ENCODE measurements at places on chromosomes 6 and 20. TPM values are rescaled to one million over a fixed set of nuclear protein-coding genes. Genes with fewer than 3 reads are reported as not detected.

ZBTB46 gene
- total RNA-seq: 1.7 TPM

- no peak for ATAC-seq
Measured at GRCh38 chr20:21272279-21272678, 30.9 kb upstream of the XRN2 start.

GRCh38 chr6:149474108-149474935 lies 10.5 kb downstream of the ZC3H12D start:
- ATAC-seq: peak; percentile 4

DNA sequence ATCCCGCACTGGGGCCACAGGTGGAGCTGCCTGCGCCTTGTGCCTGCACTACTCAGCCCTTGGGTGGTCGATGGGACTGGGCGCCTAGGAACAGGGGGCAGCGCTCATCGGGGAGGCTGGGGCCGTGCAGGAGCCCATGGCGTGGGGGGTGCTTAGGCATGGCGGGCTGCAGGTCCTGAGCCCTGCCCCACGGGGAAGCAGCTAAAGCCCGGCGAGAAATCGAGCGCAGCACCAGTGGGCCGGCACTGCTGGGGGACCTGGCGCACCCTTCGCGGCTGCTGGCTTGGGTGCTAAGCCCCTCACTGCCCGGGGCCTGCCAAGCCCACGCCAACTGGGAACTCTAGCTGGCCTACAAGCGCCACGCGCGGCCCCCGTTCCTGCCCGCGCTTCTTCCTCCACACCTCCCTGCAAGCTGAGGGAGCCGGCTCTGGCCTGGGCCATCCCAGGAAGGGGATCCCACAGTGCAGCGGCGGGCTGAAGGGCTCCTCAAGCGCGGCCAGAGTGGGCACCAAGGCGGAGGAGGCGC lies 5.8 kb downstream of the HIVEP1 start:
- ATAC-seq: no peak

DNA sequence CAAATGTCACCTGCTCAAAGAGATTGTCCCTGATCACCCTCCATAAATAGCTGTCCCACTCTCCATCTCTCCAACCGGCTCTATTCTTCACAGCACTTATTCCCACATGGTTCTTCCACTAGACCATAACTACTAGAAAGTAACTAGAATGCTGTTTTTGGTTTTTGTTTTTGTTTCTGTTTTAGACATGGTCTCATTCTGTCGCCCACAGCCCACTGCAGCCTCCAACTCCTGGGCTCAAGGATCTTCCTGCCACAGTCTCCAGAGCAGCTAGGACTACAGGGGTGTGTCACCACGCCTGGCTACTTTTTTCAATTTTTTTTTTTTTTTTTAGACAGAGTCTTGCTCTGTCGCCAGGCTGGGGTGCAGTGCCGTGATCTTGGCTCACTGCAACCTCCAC lies 12.2 kb downstream of the MMP24 start:
- no peak for ATAC-seq

DNA sequence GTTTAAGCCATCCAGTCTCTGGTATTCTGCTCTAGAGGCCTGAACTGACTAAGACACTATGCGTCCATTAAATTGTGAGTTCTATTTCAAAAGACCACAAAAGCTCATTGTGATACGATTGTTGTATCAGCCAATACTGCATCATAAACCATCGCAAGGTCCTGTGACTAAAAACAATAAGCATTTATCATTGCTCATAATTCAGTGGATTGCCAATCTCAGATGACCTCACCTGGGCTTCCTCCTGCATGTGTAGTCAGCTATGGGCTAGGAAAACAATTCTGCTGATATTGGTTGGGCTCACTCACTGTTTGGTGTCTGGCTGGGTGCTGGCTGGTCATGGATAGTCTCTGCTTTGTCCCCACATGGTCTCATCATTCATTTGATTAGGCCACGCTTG lies 592.7 kb upstream of the BTBD3 start:
- no peak for ATAC-seq

GRCh38 chr6:142872376-142872775 lies 72.6 kb downstream of the HIVEP2 start:
- ATAC-seq: no peak

- ATAC-seq: peak; percentile 92
Measured at GRCh38 chr6:32819729-32820128, 2.9 kb upstream of the HLA-DOB start.

DNA sequence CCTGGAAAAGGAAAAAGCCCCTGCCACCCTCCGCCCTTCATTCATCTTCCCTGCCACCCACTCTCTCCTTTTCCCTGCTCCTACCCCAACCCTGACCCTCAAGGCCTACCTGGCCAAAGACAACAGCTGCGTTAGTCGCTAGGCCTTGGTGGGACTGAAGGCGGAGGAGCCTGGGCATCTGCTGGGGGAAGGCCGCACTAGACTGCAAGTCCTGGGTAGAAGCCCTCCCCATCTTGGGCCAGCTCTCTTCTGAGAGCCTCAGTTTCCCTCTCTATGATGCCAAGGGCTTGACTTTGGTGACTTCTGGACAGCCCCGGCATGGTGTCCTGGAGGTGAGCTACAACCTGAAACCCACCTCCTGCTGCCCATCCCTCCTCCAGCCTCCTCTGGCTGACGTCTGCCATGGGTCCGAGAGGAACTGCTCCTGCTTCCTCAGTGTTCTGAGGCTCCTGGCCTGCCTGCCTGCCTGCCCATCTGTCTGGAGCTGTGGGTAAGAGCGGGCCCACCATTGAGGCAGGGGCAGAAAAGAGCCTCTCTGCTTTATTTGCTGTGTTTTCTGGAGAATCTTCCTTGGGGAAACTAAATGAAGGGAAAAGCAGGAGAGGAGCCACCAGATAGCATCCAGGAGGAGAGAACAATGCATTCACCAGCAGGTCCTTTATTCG lies 7.5 kb upstream of the FOXC1 start:
- ATAC-seq: no peak

- ATAC-seq: no peak
Measured at GRCh38 chr6:2839195-2839981, 2.3 kb downstream of the SERPINB1 start.

GRCh38 chr20:59020938-59021551 lies 1.8 kb downstream of the TUBB1 start:
- ATAC-seq: peak; percentile 55

GRCh38 chr6:31794866-31795615 lies 511 bp downstream of the VARS1 start:
- ATAC-seq: peak; percentile 10

GRCh38 chr20:39433466-39433865 lies 471.3 kb downstream of the DHX35 start:
- ATAC-seq: no peak
